ENCODE measurements at places on chromosomes 4 and X.

DNA sequence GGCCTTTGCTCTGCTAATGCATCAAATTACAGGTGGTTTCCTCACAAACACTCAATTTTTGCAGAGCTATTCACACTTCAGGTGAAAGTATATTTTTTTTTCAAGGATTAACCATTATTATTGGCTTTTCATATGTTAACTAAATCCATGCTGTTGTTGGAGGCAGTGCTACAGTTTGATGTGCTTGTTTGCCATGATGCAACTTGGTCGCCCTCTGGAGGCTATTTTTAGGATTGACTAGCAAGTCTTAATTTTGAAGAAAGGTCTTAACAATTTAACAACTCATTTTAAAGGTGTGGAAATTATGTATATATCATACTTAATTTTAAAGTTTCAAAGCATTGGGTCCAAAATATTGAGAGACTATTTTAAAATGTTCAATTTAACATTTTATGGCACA lies 168.8 kb upstream of the FAM47A start:
- ATAC-seq: no peak

- no peak for ATAC-seq
These were observed 518.0 kb downstream of the RPA4 start for GRCh38 chrX:97401586-97402136.

- ATAC-seq: no peak
These were observed 15.0 kb downstream of the BRCC3 start for GRCh38 chrX:155086202-155086840.

GRCh38 chrX:20402956-20403355 lies 136.2 kb upstream of the RPS6KA3 start:
- no peak for ATAC-seq

- no peak for ATAC-seq
These were observed 136.0 kb upstream of the STX18 start for GRCh38 chr4:4677556-4678522.

GRCh38 chr4:159946983-159947615 lies 844.2 kb downstream of the RAPGEF2 start:
- peak; percentile 35 for ATAC-seq

DNA sequence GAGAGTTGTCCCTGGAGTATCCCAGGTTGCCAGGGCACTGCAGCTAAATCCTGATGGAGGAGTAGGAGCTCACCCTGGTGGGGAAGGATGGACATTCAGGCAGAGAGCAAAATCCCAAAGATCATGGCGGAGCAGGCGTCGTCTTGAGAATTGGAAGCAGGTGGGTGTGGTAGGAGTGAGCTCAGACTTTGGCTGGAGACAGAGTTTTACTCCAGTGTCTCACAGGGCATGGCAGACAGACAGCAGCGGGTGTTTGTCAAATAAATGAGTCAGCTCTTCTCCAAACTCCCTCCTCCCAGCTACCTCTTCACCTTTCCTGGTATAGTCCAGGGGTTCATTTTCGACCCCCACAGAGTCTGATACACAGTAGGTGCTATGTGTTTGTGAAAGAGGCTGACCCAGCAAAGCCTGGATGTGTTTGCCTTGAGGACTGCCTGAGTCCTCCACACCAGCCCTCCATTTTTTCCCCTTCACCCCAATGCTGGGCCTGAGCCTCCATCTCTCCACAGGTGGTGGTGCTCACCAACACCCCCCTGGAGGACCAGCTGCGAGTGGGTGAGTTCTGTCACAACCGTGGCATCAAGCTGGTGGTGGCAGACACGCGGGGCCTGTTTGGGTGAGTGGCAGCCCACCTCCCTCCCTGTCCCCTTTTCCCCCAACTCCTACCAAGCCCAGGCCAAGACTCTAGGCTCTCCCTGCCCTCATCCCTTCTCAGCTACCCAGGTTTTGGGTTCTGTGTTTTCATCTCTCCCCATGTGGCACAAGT lies 6.9 kb downstream of the UBA1 start:
- ATAC-seq: peak; percentile 89

DNA sequence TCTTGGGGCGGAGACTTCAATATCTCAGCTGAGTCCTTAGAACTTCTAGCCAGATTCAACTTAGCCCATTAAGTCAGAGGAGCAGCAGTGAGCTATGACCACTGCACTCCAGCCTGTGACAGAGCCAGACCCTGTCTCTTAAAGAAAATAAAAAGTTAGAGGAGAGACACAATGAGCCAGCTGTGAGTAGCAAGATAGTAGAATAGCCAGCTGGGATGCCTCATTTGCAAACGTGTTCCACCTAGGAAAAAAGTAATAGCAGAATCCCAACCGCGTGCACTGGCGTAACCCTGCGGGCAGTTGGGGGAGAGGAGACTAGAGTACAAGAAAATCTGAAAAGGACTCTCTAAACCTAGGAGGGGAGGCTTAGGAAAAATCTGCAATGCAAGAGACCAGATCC lies 133.2 kb upstream of the ANXA3 start:
- no peak for ATAC-seq

- ATAC-seq: peak; percentile 99
These were observed 96.5 kb downstream of the SLC2A9 start for GRCh38 chr4:9924750-9925149.

- peak; percentile 43 for ATAC-seq
These were observed 8.1 kb upstream of the DTHD1 start for GRCh38 chr4:36273276-36273675.

- peak; percentile 62 for ATAC-seq
These were observed 13.1 kb upstream of the DRP2 start for GRCh38 chrX:101206471-101206870.

DNA sequence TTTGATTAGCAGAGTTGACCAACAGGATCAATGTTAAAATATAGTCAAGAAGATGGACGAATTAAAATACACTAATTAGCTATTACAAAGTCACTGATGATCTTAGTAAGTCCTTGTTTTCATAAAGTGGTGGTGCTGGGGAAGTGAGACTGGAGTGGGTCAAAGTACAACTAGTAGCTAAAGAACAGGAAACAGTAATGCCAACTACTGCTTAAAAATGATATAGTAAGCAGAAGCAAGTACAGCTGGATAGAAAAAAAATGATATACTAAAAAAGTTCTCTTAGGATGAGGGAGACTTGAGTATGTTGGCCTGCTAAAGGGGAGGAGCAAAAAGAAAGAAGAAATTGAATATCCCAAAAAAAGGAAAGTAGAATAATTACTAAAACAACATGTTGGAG lies 580.8 kb upstream of the FTHL17 start:
- no peak for ATAC-seq

DNA sequence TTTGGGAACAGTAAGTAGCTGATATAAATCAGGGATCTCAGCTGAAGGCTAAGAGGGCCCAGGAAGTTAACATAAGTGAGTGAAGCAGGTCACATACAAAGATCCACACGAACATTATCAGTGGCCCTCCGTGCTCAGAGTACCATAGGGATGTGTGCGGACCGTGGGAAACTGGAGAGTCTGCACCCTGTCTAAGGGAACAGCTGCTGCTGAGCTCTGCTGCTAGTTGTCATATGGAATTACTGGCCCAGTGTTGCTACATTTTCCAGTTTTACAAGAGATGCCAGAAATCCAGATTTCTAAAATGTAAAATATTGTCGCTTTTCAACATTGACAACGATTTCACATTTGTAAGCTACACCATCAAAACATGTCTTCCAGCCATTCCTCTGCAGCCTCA lies 90.5 kb downstream of the RTL5 start:
- no peak for ATAC-seq

DNA sequence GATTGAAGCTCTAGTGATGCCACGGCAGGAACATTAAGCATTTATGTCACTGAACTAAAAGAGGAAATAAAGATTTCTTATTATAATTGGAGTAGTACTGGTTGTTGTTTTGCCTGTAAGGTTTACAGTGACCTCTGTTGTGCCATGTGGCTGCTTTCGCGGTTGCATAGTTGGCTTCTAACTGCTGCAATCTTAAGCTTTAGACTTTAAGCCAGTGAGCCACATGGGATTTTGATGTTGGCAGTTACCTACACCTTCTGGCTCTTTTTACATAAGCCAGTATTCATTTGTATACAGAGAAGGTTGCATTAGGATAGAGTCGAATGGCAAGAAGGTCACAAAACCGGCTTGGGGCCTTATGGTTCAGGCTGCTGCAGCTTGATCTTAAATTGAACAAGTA lies 1311.6 kb downstream of the RAPGEF2 start:
- no peak for ATAC-seq

- ATAC-seq: no peak
These were observed 3.7 kb downstream of the PCGF3 start for GRCh38 chr4:709348-709747.

DNA sequence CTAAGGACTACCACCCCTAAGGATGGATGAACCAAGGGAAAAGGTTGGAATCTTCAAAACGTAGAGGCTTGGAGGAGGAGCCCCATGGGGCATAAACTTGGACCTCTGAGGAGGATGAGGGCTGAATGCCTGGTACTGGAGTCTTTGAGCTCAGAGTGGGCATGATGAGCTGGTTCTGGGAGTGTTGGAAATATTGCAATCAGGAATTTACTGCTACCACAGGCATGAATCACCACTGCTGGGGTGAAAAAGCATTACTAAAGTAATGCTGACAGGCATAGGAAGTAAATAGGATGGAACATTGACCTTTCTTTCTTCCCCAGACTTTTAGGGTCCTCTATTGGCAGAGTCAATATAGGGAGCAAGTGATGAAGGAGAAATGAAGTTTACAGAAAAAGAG lies 105.8 kb upstream of the RPS6KA3 start:
- ATAC-seq: no peak

DNA sequence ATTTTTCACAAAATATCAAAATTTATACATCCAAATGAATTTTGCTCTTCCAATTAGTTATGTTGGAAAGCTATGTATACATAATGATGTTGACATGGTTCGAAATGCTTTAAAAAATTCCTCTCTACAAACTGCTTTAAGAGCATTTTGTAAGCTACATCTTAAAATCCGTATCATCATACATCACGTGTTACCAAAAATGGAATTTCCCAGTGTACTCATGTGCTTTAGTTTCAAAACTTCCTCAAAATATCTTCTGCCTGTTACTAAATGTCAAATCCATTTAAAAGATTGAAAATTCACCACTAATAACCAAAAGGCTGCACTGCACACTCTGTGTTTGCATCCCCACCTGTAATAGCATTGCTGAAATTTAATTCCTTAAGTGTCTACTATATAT lies 87.9 kb downstream of the WDFY3 start:
- ATAC-seq: no peak

GRCh38 chr4:75058486-75058885 lies 125.6 kb downstream of the PARM1 start:
- peak; percentile 17 for ATAC-seq
